ENCODE measurements at places on chromosomes 1 and 21.
A peak's percentile ranks its signal among the peaks of the same experiment; 100 is the strongest.

GRCh38 chr1:170214117-170215032, 68.6 kb downstream of the NTMT2 start:
- no peak for DNase-seq

DNA sequence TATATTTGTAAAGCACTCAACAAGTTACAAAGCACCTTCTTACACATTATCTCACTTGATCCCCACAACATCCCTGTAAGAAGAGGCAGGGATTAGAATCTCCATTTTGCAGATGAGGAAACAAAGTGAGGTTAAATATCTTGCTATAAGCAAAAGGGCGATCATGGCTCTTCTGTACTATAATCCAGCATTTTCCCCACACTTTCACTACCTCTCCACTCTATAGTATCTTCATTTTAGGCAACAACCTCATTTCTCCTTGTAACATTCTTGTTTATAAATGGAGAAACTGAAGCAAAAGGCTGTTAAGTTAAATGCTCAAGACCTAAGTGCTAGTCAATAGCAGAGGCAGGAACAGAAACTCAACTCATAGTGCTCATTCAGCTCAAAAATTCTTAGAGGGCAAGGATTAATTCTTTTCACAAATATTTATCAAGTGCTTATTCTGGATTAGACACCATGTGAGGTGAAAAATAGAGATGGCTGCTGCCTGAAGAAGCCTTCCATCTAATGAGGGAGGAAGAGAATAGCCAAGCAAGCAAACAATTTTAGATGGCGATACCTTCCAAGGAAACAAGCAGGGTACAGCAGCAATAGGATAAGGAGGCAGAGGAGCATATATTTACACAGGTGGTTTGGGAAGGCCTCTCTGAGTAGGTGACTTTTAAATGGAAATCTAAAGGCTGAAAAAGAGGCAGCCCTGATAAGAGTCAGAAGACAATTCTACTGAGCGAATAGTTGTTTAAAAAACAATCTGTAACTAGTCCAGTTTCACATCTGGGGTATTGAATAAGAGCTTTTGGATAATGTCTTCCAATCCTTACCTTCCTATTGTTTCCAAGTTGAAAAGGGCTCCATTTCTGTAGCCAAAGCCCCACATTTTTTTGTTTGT, 3.5 kb downstream of the ERRFI1 start:
- DNase-seq = no peak

- DNase-seq = no peak
Observed at GRCh38 chr1:211487672-211488208, 4.2 kb downstream of the RD3 start.

GRCh38 chr1:185376840-185377635, 60.0 kb upstream of the IVNS1ABP start:
- DNase-seq = peak; percentile 68

DNA sequence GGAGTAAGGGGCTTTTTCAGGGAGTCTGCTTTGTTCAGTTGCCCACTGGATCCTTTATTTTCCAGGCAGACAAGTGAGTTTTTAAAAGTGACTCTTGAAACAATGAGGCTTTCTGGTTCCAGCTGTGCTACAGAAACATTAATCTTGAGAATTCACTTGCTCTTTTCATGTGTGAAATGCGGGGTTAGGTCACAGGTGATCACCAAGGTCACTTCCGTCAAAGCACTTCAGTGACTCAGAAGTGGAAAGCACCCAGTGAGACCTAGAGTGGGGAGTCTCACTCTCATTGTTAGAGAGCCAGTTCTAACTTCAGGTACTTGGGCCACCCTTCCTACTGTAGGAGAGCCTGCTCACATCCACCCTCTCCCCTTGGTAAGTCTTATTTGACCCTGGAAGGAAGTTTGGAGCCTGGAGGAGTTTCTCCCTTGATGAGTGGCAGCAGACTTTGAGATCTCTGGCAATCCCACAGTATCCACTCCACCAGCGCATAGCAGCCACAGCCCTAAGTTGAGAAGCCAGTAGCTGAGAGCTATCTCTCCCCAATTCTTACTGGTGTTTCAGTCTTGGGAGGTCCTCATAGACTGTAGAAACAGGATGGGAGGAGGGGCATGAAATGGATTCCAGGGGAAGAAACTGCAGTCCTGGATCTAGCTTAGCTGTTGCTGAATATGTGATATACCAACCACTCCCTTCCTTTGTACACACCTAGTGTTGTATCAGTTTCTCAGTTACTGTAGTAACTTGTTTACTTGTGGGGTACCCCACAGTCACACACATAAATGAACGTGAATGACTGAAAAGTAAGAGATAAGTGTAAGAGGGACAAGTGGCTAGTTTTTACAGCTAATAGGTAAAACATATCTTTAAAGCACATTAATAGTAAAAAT, 3.1 kb downstream of the TACSTD2 start:
- no peak for DNase-seq

- no peak for DNase-seq
Observed at GRCh38 chr1:1721201-1721600, 3.0 kb downstream of the CDK11A start.

DNA sequence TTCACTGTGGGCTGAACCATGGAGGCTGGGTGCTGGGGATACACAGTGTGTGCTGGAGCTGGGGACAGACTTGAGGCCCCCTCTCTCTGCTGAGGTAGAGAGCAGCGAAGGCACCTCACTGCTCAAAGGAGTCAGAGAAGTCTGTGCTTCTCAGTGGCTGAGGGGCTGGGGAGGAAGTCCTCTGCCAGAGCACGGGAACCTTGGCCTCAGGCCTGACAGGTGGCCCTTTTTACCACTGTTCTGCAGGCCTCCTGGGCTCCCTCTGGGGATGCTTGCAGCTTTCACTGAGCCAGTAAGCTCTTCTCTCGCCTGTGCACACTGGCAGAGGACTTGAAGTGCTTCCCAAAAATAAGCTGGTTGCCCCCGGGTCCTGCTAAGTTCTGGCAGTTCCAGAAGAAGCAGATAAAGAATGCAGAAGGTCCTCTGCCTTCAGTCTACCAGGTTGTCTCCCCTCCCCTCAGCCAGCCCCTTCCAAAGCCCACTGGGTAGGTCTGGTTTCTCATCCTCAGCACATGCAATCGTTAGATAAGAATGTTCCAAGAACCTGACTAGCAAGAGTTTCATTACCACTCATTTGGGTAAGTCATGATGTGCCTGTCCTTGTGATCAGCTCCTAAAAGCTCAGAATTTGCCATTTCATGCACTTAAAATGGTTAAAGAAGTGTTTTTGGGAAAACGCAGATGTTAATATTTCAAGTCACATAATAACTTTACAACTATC, 53.9 kb downstream of the TENT5C start:
- no peak for DNase-seq

GRCh38 chr1:196684476-196684875, 32.6 kb downstream of the CFH start:
- DNase-seq = no peak

DNA sequence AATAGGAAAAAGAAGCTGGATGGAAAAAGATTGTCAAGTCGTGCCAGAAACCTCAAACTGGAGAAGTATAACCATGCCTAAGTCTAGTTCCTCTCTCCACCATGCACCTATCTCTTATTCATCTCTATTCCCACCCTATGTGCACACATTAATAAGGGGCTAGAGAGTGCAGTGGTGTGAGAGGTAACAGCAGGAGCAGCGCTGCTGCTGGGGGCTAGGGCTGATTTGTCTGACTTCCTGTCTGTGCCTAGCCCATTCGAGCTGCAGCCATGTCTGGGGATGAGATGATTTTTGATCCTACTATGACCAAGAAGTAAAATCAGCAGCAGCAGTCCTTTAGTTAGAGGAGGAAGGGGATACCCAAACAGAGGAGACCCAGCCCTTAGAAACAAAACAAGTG, 43.0 kb downstream of the TRIM33 start:
- DNase-seq = no peak

- DNase-seq = peak; percentile 26
Observed at GRCh38 chr1:89721351-89721750, 88.4 kb downstream of the LRRC8C start.

DNA sequence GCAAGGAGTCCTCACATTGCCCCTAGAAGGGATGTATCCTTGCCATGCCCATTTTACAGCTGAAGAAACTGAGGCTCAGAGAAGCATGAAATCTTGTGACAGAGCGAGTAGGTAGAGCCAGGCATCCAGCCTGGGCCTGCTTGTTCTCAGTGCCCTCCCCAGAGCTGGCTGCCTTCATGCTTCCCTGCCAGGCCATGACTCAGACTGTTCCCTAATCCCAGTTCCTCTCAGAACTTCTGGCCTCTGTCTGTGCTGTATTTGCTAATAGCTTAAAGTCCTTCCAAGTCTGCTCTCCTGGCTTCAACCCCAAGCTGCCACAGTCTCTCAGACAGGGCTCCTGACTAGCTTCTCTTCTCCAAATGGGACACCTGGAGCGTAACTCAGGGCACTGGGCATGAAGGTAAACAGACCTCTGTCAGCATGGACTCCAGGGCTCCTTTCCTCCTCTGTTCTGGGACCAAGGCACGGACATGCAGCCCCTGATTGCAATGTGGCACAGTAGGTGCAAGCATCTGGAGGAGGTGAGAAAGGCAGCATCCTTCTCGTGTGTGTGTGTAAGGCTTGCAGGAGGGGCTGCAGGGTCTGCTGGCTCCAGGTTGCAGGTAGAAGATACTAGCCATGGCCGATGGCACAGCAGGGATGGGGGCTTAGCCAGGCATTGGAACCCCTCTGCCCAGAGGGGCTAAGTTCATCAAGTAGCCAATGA, 122.7 kb downstream of the HMGB4 start:
- DNase-seq = peak; percentile 90

GRCh38 chr1:214402613-214403083, 121.7 kb downstream of the SMYD2 start:
- no peak for DNase-seq

- no peak for DNase-seq
Observed at GRCh38 chr1:245475961-245476516, 321.3 kb downstream of the KIF26B start.

Data from AG10803 (cell line).